ENCODE measurements at places on chromosomes 11 and 22. TPM values are rescaled to one million over a fixed set of nuclear protein-coding genes. Genes with fewer than 3 reads are reported as not detected.

Gene OR8A1
- total RNA-seq = not detected

DNA sequence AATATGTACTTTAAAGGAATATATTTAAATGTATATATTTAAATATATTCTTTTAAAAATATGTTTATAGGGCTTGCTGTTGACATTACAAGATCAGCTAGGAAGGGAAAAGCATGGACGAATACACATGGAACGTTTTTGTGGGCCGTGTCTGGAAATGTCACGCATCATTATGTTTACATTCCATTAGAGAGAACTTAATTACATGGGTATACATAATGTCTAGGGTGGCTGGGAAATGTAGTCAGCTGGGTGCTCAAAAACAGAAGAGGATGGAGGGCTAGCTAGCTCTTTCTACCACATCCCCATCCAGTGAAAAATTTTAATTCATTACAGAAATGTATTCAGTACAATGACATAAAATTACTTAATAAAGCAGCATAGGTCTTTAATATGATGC lies 371.2 kb downstream of the DYNC2H1 start:
- DNase-seq = no peak

Gene NPAS4
- total RNA-seq = 6.6 TPM

Gene ME3
- total RNA-seq = 62.4 TPM

- no peak for DNase-seq
Observed at GRCh38 chr11:101470419-101470818, 113.4 kb downstream of the TRPC6 start.

- DNase-seq = no peak
Observed at GRCh38 chr11:46015941-46016340, 93.5 kb downstream of the LARGE2 start.

DNA sequence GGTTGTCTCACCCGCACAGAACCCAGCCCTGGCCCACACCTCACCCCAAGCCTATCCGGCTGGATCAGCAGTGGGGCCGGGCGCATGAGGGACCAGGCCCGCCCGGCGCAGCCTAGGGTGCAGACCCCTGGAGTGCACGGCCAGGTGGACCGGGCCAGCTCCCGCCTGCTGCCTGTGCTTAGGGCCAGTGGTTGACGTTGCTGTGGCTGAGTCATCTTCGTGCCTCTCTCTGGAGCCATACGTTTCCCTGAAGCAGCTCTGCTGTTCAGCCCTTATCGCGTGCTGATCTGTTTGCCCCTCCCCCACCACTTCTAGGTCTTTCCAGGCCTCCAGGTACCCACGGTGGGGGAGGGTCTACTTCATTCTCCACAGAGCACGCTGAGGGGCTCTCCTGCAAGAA lies 39.5 kb downstream of the CDKN1C start:
- DNase-seq = no peak

DNA sequence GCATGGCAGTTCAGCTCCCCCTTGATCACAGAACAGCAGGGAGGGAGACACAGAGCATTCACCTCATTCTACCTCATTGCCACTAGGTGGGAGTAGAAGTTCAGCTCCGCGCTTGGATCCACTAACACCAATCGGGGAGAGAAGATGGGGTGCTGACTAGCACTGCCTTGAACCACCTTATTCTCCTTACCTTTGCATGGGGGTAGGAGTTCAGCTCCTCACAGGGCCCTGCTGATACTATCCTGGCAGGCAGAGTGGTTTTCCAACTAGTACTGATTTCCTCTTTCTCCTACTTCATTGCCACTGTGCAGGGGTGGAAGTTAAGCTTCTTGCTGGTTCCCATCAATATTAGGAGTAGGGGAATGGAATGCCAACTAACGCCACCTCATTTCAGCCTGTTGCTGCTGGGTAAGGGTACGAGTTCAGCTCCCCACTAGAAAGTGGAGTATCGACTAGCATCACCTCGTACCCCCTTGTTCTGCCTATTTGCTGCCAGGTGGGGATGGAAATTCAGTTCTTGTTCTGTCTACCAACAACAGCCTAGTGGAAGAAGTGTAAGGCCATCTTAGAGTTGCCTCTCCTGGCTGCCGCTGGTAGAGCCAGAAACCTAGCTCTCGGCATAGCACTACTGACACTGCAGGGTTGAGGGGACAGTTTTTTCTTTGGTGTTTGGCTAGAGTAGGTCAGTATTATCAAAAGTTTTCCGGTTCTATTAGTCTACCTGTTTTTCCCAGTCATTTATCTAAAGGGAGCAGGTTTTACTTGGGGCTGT lies 550.9 kb upstream of the CCDC90B start:
- DNase-seq = no peak

Gene MIOX
- not detected for total RNA-seq

GRCh38 chr11:2890466-2891294 lies 5.1 kb upstream of the CDKN1C start:
- no peak for DNase-seq

- no peak for DNase-seq
Observed at GRCh38 chr22:36184433-36185025, 17.1 kb downstream of the APOL4 start.

DNA sequence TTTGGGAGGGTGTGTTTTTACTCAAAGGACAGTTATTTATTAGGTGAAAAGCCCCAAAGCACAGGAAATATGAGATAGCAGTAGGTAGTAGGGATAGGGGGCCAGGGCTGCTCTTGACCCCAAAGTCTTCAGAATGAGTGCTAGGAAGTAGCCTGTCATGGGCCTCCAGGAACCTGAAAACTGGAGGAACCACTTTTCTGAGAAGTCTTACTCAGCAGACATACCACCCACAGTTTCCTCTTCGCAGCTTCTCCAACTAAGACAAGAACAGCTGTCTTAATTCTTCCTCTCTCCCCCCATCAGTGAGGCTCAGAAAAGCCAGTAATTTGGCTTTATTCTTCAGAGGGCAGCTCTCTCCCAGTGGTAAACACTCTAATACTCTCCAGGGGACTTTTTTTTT lies 84.0 kb upstream of the CTSC start:
- DNase-seq = no peak

Gene CCDC87
- total RNA-seq = not detected

GRCh38 chr11:119262668-119263351 lies 54.1 kb downstream of the MCAM start:
- DNase-seq = no peak

DNA sequence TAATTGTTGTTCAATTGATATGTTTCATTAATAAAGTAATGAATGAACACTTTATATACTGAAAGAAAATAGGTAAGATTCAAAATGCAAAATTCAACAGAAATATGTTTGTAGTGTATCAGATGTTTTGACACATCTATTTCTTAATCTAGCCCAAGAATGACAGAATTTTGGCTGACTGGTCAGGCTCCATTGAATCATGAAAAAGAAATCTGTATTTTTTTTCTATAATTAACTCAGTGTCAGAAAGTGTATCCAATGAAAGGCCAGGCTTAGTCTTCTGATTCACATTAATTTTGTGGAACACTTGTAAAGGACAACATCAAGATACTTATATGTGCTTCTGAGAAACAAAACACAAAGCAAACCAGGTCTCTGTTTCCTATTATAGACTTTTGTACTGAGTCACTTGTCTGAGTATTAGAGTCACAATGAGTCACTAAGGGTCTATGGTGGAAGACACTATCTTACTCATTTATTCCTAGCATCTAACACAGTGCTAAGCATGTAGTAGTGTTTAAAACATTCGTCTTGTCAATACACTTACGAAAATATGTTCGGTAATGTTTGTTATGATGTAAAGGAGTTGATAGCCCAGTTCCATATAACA lies 297.7 kb upstream of the CCDC90B start:
- DNase-seq = no peak

Gene FAM180B
- 3.4 TPM for total RNA-seq

DNA sequence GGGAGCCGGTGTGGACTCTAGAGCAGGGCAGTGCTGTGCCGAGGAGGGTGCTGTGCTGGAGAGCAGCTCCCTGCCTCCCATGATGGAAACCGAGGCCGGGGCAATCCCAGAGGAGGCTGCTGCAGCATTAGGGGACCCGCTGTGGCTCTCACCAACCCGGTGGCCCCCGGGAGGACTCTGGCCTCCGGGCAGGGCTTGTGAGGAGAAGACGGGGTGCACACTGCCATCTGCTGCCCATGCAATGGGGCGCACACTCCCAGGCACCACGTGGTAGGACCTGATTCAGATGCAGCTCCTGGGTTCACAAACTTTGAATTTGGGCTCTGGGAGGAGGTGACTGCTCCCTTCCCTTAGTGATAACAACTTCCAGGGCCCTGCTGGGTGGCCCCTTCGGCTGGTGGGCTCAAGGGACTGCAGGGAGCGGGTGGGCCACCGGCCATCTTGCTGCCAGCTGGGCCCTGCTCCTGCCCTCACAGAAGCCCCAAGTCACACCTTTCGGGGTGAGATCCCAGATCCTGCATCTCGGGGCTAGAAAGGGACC lies 93.8 kb upstream of the FGF3 start:
- no peak for DNase-seq

DNA sequence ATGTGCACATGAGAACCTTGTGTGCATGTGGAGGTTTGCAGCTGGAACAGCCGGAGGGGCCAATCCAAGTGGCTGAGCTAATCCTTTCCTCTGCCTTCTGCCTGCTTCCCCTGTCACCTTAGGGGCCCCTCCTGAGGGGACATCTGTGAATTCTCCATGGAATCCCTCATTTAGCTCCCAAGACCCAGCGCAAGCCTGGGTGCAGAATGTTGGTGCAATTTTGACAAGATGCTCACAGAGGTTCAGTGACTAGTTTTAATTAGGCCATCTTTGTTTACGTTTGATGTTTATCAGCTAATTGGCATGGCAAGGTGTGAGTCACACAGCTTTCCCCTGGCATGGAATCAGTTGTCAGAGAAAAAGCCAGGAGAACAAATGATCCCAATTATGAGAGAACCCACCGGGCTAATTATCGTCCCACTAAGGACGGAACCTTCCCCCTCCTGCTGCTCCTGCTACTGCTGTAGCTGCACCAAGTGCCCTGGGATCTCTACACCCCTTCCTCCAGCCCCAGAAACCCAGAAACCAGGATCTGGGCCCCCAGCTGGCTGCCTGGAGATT lies 63.6 kb upstream of the PAX6 start:
- DNase-seq = no peak

GRCh38 chr11:99585606-99586005 lies 564.9 kb downstream of the CNTN5 start:
- no peak for DNase-seq

GRCh38 chr11:11296434-11296833 lies 56.6 kb downstream of the CSNK2A3 start:
- DNase-seq = no peak

Gene BATF2
- total RNA-seq = 0.92 TPM

DNA sequence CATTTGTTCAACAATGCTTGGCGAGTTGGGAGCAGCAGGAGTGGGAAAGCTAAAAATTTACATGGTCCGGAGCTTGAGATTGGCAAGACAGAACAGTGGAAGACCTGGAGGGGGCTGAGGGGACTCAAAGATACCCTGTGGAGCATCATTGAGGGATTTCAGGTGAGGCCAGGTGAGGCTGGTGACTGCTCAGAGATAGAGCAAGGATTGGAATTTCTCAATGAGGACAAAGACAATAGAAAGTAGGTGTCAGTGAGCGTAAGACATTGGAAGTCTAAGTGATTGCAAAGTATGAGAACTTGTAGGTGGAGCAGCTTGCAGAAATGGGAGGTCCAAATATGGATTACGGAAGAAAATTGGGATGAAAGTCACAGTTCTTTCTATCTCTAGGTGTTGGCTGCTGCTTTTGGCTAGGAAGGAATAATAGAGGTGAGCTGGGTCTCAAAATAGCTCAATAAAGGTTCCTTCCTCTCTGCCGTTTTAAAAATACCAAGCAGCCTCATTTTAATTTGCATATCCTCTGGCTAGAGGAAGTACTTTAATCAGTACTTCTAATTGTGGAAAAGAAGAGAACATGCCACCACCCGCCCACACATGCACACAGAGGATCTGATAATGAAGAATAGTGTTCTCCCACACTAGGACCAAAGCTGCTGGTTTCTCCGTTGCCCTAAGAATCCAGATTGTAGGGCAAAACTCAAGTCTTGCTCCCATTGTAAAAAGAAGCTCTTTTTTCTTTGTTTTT lies 41.8 kb upstream of the SORL1-AS1 start:
- DNase-seq = no peak

GRCh38 chr11:86120807-86121206 lies 51.9 kb upstream of the PICALM start:
- DNase-seq = no peak

DNA sequence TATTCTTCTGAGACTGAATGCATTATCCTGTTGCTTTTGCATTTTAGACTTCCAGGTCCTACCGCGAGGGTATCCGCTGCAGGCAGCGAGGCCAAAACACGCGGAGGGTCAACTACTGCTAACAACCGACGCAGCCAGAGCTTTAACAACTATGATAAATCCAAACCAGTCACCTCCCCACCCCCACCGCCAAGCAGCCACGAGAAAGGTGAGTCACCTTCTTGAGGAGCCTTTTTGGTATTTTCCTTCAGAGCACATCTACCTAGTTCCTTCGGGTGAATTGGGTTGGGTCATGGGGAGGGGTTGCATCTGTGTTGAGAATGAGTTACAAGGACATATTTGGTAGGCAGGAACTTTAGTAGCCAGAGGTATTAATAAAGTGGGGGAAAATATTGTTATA lies 179.8 kb downstream of the NAV2 start:
- no peak for DNase-seq

DNA sequence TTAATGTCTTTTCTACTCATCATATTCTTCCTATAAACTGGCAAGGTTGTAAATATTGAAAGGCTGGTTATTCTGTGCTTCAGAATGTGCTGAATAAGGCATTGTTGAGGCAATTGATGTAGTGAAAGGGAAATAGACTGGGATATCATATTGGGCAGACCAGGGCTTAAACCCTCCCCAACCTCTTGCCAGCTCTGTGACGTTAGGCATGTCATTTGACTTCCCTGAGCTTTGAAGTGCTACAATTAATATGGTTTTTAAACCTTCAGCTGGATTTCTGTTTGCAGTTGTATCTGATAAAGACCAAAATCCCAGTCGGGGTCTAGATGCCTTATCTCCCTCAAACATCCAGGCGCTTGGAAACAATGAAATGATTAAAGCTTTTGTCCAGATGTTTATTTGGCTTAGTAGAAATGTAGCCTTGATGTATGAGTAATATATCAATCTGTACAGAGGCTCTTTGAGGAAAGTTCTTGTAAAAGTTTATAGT lies 208.1 kb downstream of the DBX1 start:
- DNase-seq = no peak
